HCT116 (cell line): ENCODE measurements at places on chromosomes 1 and 21. TPM values are rescaled to one million over a fixed set of nuclear protein-coding genes. Genes with fewer than 3 reads are reported as not detected.

DNA sequence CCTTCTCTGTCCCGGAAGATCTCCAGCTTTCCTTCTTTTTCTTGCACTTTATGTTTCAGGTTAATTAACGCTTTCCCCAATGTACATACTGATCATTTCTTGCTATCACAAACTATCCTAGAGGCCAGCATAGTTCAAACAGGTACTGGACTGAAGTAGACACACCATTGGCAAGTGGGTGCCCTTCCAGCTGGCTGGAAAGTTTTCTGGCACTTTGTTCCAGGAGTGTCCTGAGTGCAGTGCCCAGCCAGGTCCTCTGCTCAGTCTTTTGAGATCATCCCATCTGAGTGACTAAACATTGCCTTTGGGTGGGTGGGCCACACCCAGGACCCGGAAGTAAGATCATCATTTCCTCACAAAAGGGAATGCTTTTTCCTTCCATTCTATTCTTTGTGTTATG is 15.0 kb upstream of the DUSP23 start:
- DNase-seq: no peak
- H3K27me3 ChIP-seq: peaks cover 7% of the 10 kb centered on the region; the same call in 1 of the 2 replicates
- no peak overlapping the region for H3K27ac ChIP-seq
- no peaks in the 10 kb centered on the region for H3K36me3 ChIP-seq
- no peaks in the 10 kb centered on the region for H3K4me1 ChIP-seq

GRCh38 chr1:183864611-183865010 is 59.7 kb downstream of the RGL1 start:
- no peaks in the 10 kb centered on the region for H3K36me3 ChIP-seq
- no peak for DNase-seq
- no peak overlapping the region for H3K4me3 ChIP-seq
- no peaks in the 10 kb centered on the region for H3K4me1 ChIP-seq
- H3K27me3 ChIP-seq: no peaks in the 10 kb centered on the region

DNA sequence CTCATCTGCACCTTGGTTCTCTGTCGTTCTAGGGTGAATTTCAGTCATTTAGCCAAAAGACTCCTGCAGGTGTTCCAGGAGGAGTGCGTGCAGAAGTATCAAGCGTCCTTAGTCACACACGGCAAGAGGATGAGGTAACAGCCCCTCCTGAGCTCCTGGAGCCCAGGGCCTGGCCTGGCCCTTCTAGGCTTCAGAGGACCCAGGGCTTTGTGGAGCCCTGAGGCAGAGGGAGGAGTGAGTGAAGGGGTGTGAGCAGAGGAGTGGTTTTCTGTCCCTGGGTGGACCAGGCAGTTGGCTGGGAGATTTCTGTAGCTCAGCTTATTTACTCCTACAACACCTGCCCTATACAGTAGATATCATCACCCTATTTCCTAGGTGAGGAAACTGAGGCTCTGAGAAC is 15.7 kb upstream of the RASSF5 start:
- no peak overlapping the region for H3K27ac ChIP-seq
- DNase-seq: no peak
- no peaks in the 10 kb centered on the region for H3K36me3 ChIP-seq
- no peaks in the 10 kb centered on the region for H3K27me3 ChIP-seq
- 0 out of 2 replicates have a peak, but pooled peaks cover 3% of the 10 kb centered on the region for H3K4me1 ChIP-seq

DNA sequence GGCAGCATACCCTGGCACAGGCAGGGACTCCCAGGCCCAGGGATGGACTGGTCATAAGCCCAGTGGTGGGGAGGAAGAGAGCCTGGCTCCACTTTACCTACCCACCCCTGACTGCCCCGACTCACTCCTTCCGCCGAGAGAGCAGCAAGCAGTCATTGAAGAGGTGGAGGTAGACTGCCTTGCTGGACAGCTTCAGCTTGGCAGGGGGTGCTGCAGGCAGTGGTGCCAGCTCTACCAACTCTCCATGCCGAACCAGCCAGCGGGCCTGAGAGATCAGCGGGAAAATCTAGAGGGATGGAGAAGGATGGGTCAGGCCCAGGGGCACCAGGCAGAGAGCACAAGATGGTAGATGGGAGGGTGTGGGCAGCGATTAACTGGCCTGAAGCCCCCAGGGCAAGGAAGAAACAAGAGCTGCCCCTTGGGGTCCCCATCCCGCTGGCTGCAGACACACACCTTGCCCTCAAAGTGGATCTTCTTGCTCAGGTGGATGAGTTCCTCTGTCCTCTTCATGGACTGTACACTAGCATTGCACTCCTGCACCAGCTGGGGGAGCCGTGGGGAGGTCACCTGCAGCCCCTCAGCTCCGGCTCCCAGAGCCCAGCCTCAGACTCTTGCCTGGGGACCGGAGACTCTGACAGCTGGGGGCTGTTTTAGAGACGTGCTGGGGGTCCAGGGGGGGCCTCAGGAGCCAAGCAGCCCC is 7.7 kb downstream of the ARHGEF19 start:
- H3K27me3 ChIP-seq: no peaks in the 10 kb centered on the region
- H3K27ac ChIP-seq: peak overlapping the region; percentile 82; the same call in 1 of the 2 replicates
- H3K4me1 ChIP-seq: peaks cover 40% of the 10 kb centered on the region
- no peak overlapping the region for H3K4me3 ChIP-seq
- DNase-seq: no peak

- 0 out of 2 replicates have a peak, but pooled peaks cover 2% of the 10 kb centered on the region for H3K4me1 ChIP-seq
- H3K27me3 ChIP-seq: no peaks in the 10 kb centered on the region
- no peaks in the 10 kb centered on the region; the same call in 1 of the 2 replicates for H3K36me3 ChIP-seq
- H3K4me3 ChIP-seq: no peak overlapping the region
- no peak overlapping the region for H3K27ac ChIP-seq
- no peak for DNase-seq
Observed at GRCh38 chr1:109312246-109312645, 5.4 kb upstream of the MYBPHL start.

- peaks cover 12% of the 10 kb centered on the region for H3K4me1 ChIP-seq
- no peak overlapping the region for H3K4me3 ChIP-seq
- no peaks in the 10 kb centered on the region for H3K36me3 ChIP-seq
- no peaks in the 10 kb centered on the region for H3K27me3 ChIP-seq
- no peak overlapping the region for H3K27ac ChIP-seq
Observed at GRCh38 chr1:51231896-51232295, 4.2 kb upstream of the RNF11 start.

GRCh38 chr1:28266920-28267322 is 7.6 kb downstream of the SESN2 start:
- no peak overlapping the region for H3K4me3 ChIP-seq
- 0 out of 2 replicates have a peak, but pooled peaks cover 5% of the 10 kb centered on the region for H3K36me3 ChIP-seq
- H3K27me3 ChIP-seq: no peaks in the 10 kb centered on the region
- no peak overlapping the region for H3K27ac ChIP-seq

DNA sequence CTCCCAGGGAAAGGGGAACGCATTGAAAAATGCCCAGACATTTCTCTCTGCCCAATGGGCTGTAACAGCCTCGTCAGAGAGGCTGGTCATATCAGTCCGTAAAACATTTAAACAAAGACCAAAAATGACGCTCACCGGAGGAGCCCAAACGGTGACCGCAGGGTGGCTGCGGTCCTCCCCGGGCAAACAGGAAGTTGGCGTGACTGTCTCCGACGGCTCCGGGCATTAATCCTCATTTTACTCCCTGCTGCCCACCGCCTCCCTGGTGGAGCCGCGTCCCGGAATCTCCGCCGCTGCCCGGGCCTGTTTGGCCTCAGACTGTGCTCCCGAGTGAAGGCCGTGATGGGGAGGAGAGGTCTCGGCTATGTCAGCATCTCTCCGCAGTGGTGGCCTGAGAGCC is 9.9 kb downstream of the PRDM16 start:
- no peaks in the 10 kb centered on the region for H3K36me3 ChIP-seq
- DNase-seq: no peak
- H3K27ac ChIP-seq: no peak overlapping the region

DNA sequence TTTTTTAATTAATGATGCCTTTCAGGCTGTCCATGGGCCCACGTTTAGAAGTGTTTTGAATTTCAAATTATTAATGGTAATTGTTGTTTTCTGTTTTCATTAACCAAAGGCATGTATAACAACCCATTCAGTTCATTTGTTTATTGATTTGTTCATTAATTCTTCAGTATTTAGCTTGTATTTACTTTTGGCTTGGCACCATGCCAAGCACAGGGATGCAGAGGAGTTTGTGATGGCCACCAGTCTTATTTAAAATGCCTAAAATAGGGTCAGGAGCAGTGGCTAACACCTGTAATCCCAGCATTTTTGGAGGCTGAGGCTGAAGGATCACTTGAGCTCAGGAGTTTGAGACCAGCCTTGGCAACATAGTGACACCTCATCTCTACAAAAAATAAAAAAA is 75.3 kb downstream of the ROR1 start:
- no peak for DNase-seq
- H3K27ac ChIP-seq: no peak overlapping the region
- no peak overlapping the region for H3K4me3 ChIP-seq
- H3K27me3 ChIP-seq: no peaks in the 10 kb centered on the region
- no peaks in the 10 kb centered on the region for H3K36me3 ChIP-seq

The ADAM30 gene
- total RNA-seq: not detected
